Fibroblast of skin of right quadriceps (primary cell): ENCODE measurements at places on chromosomes 12 and 14.

- DNase-seq, result no peak
These were observed 1441.4 kb downstream of the AACS start for GRCh38 chr12:126506426-126507182.

GRCh38 chr12:84150201-84150600 is 762.4 kb downstream of the SLC6A15 start:
- DNase-seq, result no peak

DNA sequence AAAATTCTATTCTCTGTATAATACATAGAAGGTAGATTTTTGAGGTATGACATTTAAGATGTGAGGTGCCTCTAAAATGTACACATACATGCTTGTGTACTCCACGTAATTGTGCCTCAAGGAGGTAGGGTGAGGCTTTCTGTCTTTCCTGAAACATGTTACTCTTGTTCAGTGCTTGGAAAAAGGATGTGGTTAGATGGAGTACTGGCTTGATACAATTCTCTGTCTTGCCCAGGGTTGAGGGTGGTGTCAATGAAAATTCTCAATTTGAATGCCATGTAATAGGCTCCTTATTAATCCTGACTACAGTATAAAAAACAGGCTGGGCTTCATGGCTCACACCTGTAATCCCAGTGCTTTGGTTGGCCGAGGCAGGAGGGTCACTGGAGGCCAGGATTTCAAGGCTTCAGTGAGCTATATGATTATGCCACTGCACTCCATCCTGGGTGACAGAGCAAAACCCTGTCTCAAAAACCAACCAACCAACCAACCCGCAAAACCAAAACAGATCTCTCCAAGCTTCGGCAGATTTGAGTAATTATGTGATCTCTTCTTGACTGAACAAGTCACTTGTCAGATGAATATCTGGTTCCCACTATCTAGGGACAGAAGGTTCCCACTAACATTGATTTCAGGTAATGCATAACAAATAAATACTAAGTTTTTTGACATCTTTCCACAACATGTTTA is 41.6 kb downstream of the RCOR1 start:
- no peak for DNase-seq

- peak; percentile 51 for DNase-seq
These were observed 80.0 kb upstream of the DBX2 start for GRCh38 chr12:45130881-45131281.

- no peak for DNase-seq
These were observed 13.3 kb upstream of the LLPH start for GRCh38 chr12:66143868-66144267.

GRCh38 chr14:104080376-104081260 is 4.9 kb upstream of the ASPG start:
- DNase-seq, result no peak

DNA sequence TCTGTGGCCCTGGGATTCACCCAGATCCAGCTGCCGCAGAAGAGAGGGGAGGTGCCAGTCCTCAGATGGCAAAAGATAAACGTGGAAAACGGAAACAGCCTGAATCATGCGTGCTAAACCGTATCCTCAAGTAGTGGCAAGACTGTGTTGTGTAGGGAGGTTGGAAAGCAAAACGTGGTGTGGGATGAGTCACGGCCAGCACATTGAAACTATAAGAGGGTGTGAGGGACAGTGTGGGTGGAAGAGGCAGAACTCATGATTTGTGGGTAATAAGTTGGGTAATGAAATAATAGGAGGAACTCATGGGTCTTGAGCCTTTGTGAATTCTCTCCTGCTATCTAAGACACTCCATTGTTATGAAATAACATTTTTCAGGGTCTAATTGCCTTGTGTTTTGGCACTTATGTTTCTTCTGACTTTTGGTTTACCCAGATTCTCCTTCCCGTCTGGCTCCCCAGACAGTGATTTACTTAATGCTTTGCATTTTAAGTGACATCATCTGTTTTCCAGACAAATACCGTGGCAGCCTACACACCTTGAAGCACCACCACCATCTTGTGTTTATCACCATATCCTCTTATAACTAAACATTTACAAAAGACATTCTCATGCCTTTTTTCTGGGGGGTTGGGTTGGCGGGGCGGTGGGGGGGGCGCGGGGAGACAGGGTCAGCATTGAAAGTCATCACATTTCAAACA is 62.3 kb upstream of the PTCSC3 start:
- peak; percentile 7 for DNase-seq

GRCh38 chr12:6852651-6853354 is 853 bp downstream of the USP5 start:
- peak; percentile 58 for DNase-seq
